Stimulated activated CD8-positive, alpha-beta memory T cell treated with anti-CD3 and anti-CD28 coated beads, Interleukin-4, amount 100 ng/mL, for 48 hours (primary cell): ENCODE measurements at places on chromosomes 1 and 21.

- peak; percentile 76 for DNase-seq
Measured at GRCh38 chr1:21292984-21293536, 2.8 kb upstream of the ECE1 start.

DNA sequence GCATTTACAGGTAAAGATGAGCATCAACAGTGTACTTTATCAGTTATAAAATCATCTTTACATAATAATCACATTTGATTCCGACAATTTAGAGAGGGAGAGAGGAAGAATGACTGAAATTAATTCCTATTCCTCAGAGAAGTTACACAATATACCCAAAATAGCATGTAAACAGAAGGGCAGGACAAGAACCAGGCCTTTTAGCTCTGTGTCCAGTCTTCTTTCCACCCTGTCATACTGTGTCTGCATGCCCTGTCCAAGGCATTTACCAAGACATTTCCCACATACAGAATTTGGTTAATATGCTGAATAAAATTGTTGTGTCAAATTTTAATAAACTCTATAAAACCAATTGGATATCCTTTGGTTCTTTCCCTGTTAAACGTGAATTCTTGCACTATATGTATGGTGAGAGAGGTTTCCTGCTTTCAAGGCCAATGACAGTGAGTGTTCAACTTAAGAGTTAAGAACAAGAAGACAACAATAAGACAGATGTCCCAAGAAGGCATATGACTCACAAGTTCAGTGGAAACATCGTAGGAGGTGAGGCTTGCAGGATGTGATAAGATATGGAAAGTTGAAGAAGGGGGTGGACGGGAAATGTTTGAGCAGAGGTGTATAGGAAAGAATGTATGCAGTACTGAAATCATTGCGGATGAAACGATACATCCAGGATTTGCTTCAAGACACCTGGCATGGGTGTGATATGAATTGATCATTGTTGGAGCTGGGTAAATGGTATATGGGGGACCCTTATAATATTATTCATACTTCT, 20.8 kb downstream of the LRRC8B start:
- peak; percentile 47 for DNase-seq

DNA sequence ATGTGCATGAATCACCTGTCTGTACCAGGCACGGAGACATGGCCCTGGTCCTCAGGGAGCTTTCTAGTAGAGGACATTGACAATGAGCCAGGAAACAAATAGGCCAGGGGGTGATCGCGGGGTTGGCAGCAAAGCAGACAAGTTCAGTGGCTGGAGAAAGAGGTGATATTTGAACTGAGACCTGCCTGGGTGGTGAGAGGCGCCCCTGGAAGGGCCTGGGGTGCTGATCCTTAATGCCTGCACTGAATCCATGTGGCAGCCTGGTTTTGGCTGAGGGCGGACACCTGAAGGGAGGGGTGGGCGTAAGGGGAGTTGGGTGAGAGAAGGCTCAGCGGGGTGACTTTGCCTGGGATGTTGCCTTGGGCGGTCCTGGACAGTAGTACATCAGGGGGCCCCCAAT, 35.9 kb downstream of the URB2 start:
- no peak for DNase-seq

GRCh38 chr1:221704306-221704705, 37.6 kb downstream of the DUSP10 start:
- DNase-seq = no peak

DNA sequence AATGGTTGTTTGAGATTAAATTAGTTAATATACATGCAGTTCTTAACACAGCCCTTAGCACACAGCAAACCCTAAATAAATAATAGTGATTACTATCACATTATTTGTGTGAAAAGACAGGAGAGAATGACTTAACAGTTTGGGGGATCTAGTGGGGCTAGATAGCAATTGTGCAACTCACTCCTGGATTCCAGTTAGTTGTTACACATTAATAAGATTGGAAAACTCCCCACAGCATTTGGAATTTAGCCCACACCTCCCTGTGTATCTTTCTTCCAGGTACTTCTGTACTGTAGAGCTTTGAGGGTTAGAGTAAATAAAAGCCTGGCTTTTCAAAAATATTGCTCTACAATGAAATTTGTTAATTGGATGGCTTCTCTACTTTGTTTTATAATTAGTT, 93.2 kb downstream of the KCTD3 start:
- DNase-seq = no peak

- DNase-seq = no peak
Measured at GRCh38 chr1:231192620-231193163, 30.8 kb downstream of the TRIM67 start.

DNA sequence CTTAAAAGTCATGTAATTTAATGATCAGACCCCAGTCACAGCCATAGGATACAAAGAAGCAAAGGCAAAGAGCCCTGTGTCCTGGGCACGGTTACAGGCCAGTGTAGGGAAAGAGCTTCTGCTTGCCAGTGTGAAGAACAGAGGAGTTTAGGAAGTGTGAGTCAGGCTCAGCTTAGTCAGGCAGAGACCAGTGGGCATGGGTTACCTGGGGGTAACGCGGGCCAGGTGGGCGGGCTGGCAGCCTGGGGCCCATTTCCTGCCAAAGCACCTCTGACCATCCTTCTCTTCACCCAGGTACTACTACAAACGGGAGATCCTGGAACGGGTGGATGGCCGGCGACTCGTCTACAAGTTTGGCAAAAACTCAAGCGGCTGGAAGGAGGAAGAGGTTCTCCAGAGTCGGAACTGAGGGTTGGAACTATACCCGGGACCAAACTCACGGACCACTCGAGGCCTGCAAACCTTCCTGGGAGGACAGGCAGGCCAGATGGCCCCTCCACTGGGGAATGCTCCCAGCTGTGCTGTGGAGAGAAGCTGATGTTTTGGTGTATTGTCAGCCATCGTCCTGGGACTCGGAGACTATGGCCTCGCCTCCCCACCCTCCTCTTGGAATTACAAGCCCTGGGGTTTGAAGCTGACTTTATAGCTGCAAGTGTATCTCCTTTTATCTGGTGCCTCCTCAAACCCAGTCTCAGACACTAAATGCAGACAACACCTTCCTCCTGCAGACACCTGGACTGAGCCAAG, 4.7 kb downstream of the ELF3 start:
- no peak for DNase-seq

DNA sequence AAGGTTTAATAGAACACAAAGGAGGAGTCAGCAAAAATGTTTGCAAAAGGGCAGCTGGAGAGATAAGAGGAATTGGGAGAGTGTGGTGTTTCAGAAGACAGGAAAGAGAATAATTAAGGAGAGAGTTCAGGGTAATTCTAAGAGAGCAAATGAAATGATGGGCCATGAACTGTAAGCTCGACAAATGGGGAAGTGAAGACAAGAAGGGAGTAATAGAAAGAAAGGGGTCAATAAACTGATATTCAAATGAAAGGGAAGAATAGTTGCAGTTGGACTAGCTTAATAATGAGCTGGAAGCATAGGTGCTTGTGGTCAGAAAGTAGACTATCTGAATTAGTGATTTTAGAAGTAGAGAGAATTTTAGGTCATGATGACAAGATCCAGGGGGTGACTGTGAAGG, 15.6 kb upstream of the RNF220 start:
- DNase-seq = no peak

GRCh38 chr1:106613861-106614260, 442.6 kb upstream of the PRMT6 start:
- no peak for DNase-seq

- no peak for DNase-seq
Measured at GRCh38 chr21:17769447-17769845, 49.7 kb downstream of the C21orf91 start.

GRCh38 chr1:40393173-40393572, 19.6 kb downstream of the SMAP2 start:
- no peak for DNase-seq

GRCh38 chr1:31299365-31299764, 2.5 kb downstream of the ZCCHC17 start:
- no peak for DNase-seq

DNA sequence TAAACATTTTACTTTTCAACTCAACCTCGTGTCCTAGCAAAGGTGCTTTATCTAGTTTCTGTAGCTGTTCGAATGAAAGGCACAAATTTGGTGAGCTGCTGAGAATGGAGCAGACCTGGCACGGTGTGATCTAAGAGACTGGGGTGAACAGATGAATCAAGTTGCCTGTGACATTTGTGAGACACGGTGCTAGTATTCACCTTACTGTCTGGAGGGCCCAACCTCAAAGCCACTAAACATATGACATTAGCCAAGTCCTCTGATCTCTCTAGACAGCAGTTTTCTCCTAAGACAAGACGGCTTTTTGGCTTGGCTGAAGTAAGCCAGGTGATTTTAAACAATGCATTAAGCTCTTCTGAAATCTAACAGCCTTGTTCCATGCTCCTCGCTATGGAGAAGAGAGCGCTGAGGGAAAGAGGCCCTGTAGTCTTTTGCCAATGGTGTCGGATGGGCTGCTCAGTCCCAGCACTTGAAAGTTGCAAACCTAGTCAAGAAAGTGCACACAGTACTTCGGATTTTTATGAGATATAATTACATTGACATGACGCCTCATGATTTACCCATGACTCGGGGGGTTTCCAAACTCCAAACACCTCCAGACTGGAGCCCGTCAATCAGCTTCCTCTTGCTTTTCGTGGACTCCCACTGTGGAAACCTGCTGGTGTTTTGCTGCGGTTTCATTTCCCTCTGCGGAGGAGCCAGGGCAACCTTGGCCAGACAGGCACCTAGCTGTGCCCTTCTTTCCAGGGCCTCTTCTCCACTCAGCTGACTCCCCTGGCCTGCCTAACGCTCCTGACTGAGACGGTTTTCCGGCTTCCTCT, 794 bp upstream of the TOR3A start:
- no peak for DNase-seq

- DNase-seq = no peak
Measured at GRCh38 chr21:31772674-31773555, 41.0 kb upstream of the SCAF4 start.

- no peak for DNase-seq
Measured at GRCh38 chr1:223419561-223419960, 26.3 kb downstream of the CCDC185 start.
